ENCODE measurements at places on chromosomes 4 and X. TPM values are rescaled to one million over a fixed set of nuclear protein-coding genes. Genes with fewer than 3 reads are reported as not detected.

Gene PALLD
- total RNA-seq: 79.8 TPM

Gene GUCY1B1
- 8.1 TPM for total RNA-seq

Gene TRPC5OS
- not detected for total RNA-seq

Gene GPRIN3
- total RNA-seq: 0.65 TPM

Gene CXXC4
- total RNA-seq: 6.8 TPM

Gene MAGEB2
- not detected for total RNA-seq

Gene DMRTC1
- not detected for total RNA-seq

Gene MYOZ2
- total RNA-seq: 0.08 TPM

Gene SOWAHD
- total RNA-seq: not detected

Gene RBMX2
- total RNA-seq: 30.9 TPM

Gene SSX2B
- total RNA-seq: not detected

Gene GC
- not detected for total RNA-seq

Gene FOXP3
- total RNA-seq: 0.39 TPM

Gene ASMT
- not detected for total RNA-seq

Gene CFI
- 12.2 TPM for total RNA-seq

Gene BMPR1B
- total RNA-seq: 1.0 TPM

Gene LNX1
- total RNA-seq: 1.0 TPM

Gene CSN1S1
- not detected for total RNA-seq

Gene LRIT3
- total RNA-seq: not detected

Gene USP17L22
- not detected for total RNA-seq

Gene TLR2
- total RNA-seq: 0.08 TPM

Gene DRD5
- not detected for total RNA-seq

Gene UGT2B17
- total RNA-seq: not detected

Gene NCAPG
- 22.8 TPM for total RNA-seq

Gene FAM9C
- total RNA-seq: not detected

Gene HSFX3
- not detected for total RNA-seq

Gene SRPK3
- 0.24 TPM for total RNA-seq

Gene PCDH7
- total RNA-seq: 27.8 TPM
